ENCODE measurements at places on chromosomes 2 and 18.

DNA sequence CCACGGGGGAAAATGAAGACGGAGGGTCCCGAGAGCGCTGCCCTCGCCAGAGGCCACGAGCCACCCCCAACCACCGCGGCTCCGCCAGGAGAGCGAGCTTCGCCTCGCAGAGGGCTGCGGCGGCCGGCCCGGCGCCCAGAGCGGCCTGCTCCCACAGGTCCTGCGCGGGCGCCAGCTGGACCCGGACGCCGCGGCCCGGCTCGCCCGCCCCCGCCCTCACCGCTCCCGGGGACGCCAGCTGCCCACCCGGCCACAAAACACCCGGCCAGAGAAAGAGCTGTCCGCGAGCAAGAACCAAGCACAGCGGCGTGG is 709 bp downstream of the PTPN2 start:
- no peak for DNase-seq

- DNase-seq = no peak
Observed at GRCh38 chr2:641872-642815, 35.1 kb downstream of the TMEM18 start.

DNA sequence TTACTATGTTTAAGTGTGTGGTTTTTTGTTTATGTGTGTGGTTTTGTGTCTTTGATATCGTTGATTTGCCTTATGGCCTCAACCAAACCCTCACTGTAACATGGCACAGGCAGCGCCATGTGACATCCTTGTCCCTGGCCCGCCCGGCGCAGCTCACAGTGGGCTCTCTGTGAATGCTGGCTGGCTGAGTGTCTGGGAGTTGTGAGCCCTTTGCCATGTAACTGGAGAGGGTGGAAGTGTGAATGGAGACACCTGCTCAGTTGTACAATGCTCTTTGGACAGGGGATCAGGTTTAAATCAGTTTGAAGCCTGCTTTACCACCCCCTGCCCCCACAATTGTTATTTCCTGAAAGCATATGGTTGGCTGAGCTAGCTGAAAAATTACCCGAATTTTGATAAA is 41.8 kb downstream of the TCF7L1 start:
- no peak for DNase-seq

DNA sequence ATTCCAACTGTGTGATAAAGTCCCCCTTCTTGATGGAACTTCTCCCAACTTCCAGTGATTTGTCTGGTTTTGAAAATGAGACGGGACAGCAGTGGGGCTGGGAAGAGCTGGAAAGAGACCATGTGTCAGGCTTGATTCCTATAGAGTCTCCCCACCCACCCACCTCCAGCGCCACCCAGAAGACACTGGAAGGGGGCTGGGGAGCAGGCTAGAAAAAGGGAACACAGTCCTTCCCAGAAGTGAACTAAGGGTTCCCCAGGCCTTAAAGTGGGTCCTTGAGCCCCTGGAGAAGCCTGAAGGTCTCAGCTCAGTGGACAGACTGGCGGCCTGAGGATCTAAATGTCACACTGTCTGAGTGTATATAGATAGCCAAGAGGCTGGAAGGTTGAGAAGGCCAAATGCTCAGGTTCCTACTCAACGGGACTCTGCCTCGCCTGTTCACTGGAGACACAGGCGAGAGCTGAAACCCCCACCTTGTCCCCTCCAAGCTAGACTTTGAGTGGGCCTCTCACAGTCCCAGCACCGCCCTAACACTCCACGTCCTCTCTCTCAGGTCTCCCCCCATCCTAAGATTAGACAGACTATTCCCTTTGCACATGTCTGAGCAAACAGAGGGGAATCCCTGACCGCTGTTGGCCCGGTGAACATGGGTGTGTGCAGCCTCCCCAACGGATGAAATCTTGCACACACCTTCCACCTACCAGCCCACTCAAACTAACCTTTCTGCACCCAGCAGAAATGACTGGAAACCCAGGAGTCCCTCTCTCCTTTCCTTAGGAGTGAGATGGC is 1.6 kb downstream of the PKDCC start:
- no peak for DNase-seq

- no peak for DNase-seq
Observed at GRCh38 chr2:171287036-171287571, 126.4 kb upstream of the TLK1 start.

DNA sequence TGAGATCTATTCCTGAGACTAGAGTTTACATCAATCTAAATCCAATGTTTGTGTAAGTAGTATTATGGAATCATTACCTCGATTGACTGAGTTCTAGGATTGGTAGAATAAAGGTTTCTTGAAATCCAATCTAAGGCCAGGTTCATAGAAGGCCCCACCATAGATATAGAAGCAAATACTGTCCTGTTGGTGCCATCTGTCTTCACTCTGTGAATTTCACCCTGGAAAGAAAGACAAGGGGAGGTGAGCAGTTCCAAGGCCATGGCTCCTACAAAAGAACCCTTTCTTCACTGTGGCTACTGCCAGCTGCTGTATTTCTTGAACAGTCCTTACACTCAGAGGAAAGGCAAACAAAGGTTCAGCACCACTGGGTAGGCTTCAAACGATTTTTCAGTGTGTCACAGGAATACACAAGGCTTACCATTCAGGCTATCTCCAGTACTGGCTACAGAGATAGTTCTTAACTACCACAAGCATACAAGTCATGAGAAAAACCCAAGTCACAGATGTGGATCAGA is 137.0 kb downstream of the LRP2 start:
- DNase-seq = no peak

DNA sequence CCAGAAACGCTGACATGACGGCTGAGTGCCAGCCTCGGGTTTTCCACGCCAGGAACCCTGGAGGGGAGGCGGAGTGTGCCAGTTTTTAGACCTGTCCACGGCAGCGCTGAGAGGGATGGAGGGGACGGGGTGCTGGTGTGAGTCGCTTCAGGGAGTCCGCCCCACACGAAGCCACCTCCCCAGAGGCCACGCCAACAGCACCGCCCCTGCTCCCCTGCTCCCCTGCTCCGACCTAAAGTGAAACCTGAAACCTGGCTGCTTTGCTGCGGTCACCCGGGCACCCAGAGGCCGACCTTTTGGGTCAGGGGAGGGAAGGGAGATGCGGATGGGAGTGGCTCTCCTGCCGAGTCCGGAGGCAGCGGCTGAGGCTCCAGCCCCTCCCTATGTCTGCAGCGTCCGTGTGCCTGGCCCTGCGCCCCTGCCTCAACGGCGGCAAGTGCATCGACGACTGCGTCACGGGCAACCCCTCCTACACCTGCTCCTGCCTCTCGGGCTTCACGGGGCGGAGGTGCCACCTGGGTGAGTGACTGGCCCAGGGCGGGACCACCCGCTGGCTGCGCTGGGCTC is 38.1 kb downstream of the SNED1 start:
- DNase-seq = no peak

DNA sequence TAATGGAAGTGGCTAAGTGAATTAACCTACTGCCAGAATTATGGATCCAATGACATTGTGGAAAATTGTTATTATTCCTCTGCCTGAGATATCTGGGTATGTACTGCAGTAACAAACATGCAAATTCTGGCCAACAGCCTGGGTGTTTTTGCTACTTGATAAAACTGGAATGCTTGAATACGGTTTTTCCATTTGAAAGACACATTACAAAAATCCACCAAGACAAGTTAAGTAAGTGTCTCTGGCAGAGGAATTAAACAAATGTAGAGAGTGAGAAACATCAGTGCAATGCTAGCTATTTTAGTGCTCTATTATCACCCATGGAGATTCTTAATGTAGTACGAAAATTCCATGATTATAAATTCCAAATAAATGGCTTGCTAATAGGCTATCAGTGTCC is 312.4 kb upstream of the MEIS1 start:
- no peak for DNase-seq

DNA sequence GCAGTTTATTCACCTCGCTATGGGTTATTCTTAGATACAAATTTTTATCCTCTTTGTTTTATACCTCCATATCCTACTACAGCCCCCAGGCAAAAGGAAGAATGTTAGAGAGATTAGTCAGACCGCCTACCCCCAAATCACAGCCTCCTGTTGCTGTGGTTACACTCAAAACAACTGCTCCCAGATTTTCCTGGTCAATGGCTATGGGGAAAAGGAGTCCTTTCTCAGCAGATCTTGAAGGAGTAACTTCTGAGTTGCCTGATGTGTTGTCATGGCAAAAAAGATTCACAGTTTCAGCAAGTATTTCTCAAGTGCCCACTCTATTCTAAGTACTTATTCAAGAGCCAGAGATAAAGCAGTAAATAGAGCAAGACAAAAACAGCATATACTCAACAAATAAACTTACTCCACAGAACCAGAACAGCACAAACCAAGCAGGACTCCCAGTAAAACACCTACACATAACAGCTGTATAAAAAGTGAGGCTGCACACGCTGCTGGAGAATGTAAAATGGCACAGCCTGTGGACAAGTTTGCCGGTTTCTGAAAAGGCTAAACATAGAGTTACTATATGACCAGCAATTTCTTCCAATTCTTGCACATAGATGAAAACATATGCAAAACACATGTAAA is 104.8 kb downstream of the NOL10 start:
- DNase-seq = no peak

DNA sequence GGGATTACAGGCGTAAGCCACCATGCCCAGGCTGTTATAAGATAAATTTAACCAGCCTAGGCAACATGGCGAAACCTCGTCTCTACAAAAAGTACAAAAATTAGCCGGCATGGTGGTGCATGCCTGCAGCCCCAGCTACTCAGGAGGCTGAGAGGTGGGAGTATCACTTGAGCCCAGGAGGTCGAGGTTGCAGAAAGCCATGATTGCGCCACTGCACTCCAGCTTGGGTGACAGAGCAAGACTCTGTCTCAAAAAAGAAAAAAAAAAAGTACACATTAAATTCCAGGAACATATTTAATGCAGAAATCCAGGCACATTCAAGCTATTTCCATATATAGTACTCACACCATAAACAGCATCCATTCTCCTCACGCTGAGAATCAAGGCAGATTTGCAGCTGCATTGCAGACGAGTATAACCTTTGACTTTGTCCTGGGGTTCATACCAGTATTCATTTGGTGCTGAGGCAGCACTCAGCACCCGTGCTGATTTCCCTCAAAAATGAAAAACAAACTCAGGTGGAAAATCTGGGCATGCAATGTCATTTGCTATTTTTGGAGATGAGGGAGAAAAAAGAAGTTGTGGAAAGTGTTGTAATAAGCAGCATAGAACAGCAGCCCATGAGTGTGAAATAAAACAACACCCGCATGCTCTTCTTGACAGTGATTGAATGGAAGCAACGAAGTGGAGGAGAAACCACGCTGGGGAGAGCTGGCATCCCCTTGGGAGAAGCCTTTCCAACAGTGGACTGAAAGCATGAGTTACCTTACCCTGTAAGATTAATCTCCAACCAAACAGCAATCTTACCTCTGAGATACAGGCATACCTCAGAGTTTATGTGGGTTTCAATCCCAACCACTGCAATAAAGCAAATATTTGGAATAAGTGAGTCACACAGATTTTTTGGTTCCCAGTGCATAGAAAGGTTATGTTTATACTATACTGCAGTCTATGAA is 46.8 kb upstream of the ANXA4 start:
- DNase-seq = no peak

- no peak for DNase-seq
Observed at GRCh38 chr2:228774548-228774947, 496.5 kb downstream of the PID1 start.

DNA sequence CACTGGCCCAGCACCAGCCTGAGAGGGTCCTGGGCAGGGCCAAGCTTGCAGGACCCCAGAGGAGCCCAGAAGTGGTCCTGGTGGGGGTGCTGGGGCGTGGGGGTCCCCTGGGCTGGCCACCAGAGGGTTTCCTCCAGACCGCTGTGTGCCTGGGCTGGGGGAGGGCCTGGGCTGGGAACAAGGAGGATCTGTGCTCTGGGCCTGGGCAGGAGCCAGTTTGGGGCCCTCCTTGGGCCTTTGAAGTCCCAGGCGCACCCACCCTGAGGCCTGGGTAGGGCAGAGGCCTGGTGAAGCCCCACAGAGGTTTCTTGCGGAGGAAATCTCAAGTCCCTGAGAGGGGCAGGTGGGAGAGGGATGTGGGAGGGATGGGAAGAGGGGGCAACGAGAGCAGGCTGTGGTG is 63.4 kb upstream of the GPC1 start:
- no peak for DNase-seq

GRCh38 chr2:238646281-238646680 is 201.6 kb upstream of the TWIST2 start:
- DNase-seq = no peak

DNA sequence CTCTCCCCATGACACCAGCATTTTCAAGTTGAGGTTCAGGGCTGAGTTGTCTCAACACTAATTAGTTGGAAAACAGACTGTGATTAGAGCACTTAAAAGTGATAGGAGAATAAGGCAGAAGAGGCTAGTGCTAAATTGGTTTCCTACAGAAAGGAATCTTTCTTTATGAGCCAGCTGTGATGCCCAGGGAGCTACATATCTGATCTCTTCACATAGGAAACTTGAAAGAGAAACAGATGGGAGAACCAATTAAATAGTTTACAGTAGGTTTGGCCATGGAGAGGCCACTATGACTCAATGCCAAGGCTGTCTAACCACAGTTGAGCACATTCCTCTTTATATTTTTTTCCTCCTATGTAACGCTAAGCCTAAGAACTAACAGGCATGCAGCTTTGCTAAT is 418.3 kb upstream of the CYRIA start:
- no peak for DNase-seq

- DNase-seq = no peak
Observed at GRCh38 chr18:61882296-61883004, 10.4 kb downstream of the RNF152 start.

DNA sequence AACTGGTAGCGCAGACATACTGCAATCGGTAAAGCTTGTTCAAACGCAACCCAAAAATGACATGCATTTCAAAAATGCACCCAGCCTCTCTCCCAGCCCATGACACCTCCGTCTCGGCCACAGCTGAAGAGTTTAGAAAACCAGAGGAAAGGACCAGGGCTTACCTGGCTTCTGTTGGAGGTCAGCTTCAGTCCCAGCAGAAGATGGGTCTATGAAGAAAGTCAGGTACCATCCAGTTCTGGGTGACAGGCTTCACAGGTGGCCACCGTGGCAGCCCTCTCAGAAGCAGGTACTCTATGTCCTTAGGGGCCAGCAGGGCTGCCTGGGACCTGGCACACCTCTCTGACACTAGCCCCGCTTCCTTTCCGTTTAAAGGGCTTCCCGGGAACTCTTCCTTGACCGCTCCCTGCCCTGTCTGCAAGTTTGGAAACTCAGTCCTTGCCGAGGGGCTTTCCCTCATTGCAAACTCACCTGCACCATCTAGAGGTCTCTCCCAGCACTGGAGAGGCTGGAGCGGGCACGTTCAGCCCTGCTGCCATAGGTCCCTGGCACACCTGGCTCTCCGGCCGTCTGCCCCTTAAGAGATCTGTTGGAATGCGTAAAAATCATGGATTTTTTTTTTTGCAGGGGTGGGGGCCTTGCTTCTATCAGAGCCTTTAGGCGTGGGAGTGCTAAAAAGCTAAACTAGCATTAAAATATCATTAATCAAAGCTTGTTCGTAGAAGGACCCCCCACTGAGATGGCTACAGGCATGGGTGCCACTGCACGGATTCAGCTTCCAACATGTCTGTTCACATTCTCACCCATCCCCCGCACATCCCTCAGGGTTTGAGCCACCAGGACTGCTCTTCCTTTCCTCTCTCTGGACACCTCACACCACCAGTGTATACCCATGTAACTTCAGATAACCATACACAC is at the start of gene EDAR:
EDAR (minus strand) TSS at position 425 of the 918 bp plus-strand sequence. CDS start 58,206 bp downstream, outside the sequence.
- no peak for DNase-seq

- no peak for DNase-seq
Observed at GRCh38 chr2:102065675-102066252, 74.0 kb downstream of the IL1R2 start.

- DNase-seq = no peak
Observed at GRCh38 chr18:52325997-52326396, 14.0 kb upstream of the DCC start.
